ENCODE measurements at places on chromosomes 11 and 22. TPM values are rescaled to one million over a fixed set of nuclear protein-coding genes. Genes with fewer than 3 reads are reported as not detected.

Gene GRAMD1B
- total RNA-seq: 40.2 TPM

Gene GAL3ST1
- 9.9 TPM for total RNA-seq

Gene SC5D
- total RNA-seq: 9.5 TPM

Gene ST14
- 0.30 TPM for total RNA-seq

Gene ISX
- not detected for total RNA-seq

Gene SLC37A2
- 0.06 TPM for total RNA-seq

Gene C22orf42
- not detected for total RNA-seq

Gene OR52N4
- not detected for total RNA-seq

Measured in A549 treated with GW870086 at 1 μM for 4 hours (cell line).